Activated naive CD4-positive, alpha-beta T cell (primary cell): ENCODE measurements at places on chromosomes 11 and 22.

- DNase-seq = no peak
Measured at GRCh38 chr11:72781063-72781312, 12.9 kb downstream of the STARD10 start.

DNA sequence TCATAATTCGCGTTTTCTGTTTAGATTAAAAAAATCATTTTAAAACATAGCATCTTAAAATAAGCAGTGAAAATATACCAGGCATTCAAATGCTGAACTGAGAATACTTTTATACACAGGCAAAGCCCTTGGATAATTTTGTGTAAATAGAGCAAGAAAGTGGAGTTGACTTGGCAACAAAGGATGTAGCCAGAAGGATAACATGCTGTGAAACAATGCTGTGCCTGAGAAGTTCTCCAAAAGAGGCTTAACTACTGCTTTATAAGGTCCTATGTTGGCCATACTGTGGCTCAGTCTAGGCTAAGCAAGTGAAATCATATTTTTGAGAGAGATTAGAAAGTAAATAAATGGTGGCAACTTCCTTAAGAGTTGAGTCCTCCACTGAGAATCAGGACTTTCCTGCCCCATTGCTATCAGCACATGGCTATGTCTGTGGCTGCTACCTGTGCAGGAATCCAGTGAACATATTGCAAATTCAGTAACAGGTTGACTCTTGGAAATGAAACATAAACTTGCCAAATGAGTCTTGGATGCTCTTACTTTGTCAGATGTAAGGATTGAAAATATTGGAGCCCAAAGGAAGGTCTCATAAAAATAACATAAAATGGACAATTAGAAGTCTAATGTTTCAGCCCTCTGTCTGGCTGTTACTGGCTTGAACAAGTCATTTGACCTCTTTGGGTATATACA lies 448.9 kb downstream of the LRRC4C start:
- no peak for DNase-seq

GRCh38 chr11:33778675-33779074 lies 4.4 kb upstream of the FBXO3 start:
- DNase-seq = no peak

GRCh38 chr11:33690290-33691065 lies 10.1 kb downstream of the C11orf91 start:
- no peak for DNase-seq

GRCh38 chr11:76616676-76617552 lies 53.6 kb downstream of the LRRC32 start:
- DNase-seq = no peak

DNA sequence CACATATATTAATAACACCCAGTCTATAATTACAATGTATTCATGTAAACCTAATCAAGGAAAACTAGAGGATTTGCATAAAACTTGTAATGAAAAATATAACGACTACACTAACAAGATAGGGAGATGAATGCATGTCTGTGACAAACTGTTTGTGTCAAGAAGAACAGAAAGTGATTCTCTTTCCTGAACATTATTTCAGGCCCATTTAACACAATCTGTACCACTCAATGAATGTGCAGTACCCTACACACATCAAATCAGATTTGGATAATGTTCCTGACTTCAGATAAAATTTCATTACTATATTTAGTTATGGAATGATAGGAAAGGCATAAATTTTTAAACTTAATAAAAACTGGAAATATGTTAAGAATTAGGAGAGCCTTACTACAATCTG lies 93.1 kb downstream of the CADM1 start:
- no peak for DNase-seq

- no peak for DNase-seq
Measured at GRCh38 chr11:6530848-6531247, 33.8 kb downstream of the DNHD1 start.

GRCh38 chr11:97398246-97398645 lies 1008.4 kb downstream of the JRKL start:
- no peak for DNase-seq

- no peak for DNase-seq
Measured at GRCh38 chr11:125173556-125173955, 9.0 kb downstream of the PKNOX2 start.

- DNase-seq = no peak
Measured at GRCh38 chr11:68471360-68472340, 11.1 kb downstream of the PPP6R3 start.

- no peak for DNase-seq
Measured at GRCh38 chr11:29352273-29352795, 664.5 kb downstream of the KCNA4 start.

- DNase-seq = no peak
Measured at GRCh38 chr11:111086058-111086457, 159.5 kb upstream of the POU2AF2 start.

- no peak for DNase-seq
Measured at GRCh38 chr11:59259867-59260475, 47.2 kb upstream of the MPEG1 start.

DNA sequence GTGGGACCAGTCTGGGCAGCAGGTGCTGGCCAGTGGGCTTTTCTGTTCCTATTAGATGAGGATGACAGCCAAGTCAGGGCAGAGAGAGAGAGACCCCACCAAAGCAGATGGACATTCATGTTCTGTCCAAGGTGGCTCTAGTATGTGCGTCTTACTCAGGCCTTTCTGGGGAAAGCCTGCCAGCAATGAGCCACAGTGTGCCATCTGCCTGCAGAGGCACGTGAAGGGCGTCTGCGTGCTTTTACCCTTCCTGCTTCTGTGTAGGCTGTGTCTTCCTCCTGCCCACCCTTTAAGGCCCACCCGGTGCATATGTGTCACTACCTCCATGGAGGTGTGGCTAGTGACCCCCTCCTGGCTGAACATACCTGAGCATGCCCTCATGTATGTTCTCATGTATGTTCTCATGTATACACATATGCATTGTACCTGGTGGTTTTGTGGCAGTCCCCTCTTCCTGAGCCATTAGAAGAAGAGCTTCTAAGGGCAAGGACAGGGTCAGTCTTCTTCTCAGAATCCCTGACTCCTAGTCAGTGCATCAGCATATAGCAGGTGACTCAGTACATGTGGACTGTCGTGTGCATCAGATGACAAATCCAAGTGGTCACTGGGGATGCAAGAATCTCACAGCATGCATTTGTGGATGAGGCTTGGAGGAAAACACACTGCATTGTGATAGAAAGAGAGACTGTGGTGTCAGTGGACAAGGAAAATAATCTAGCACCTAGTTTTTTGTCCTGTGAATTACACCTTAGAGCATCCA lies 90.4 kb upstream of the YWHAH start:
- DNase-seq = no peak

DNA sequence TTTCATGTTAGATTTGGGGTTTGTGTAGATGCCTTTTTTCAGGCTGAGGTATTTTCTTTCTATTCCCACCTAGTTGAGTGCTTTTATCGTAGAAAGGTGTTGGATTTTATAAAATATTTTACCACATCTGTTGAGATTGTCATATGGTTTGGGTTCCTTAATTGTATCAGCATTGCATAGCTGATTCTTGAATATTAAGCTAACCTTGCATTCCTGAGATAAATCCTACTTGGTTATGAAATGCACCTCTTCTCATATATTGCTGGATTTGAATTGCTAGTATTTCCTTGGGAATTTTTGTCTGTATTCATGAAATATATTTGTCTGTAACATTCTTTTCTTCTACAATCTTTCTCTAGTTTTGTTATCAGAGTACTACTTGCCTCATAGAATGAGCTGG lies 10.1 kb downstream of the XKR3 start:
- no peak for DNase-seq

DNA sequence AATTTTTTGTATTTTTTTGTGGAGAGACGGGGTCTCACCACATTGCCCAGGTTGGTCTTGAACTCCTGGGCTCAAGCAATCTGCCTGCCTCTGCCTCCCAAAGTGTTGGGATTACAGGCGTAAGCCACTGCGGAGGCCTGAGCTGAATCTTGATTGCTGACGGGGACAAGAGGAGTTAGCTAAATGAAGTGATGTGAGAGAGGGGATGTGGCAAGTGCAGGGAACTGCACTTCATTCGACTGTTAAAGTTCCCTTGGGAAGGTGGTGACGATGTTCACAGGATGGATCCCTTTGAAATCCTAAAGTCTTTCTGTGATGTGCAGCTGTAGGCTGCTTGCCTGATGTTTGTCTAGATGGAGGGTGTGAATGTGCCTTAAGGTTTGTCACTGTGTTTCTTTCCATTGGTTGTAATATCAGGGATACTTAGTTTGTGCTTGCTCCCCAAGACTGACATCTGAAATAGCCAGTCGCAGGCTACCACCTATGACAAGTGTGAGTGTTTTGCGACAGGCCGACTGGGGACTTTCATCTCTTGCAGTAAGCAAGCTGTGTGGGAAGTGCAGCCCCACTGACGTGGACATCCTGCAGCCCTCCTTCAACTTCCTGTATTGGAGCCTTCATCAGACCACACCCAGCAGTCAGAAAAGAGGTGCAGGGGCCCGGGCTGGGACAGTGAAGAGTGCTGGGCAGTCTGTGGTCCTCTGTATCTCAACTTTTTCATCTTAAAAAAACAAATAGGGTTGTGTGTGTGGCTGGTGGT lies 19.6 kb upstream of the CCDC134 start:
- DNase-seq = peak; percentile 51
